ENCODE measurements at places on chromosomes 16 and 17. TPM values are rescaled to one million over a fixed set of nuclear protein-coding genes. Genes with fewer than 3 reads are reported as not detected.

RCVRN gene
- total RNA-seq: 0.47 TPM

- no peak for DNase-seq
Measured at GRCh38 chr17:79126139-79126538, 51.5 kb downstream of the ENGASE start.

DNA sequence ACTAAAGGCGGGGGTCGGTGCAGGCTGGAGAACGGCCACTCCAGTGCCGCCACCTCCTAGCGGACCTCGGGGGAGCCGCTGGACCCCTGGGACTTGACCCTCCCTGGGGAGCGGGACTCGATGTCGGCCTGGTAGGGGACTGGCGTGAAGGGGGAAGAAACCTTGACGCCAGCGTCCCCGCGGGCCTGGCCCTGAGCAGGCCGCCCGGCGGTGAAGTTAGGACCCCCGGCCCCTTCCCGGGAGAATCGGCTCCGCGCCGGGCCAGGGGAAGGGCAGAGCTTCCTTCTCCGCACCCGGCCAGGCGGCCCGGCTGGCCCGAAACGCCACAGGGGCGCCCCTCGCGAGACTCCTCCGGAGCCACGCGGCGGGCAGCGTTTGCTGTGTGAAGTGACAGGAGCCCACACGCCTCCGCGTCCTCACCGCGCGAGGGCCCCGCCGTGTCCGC is 389 bp downstream of the DUS1L start:
- no peak for DNase-seq

GRCh38 chr16:72371307-72372086 is 199.5 kb upstream of the PMFBP1 start:
- DNase-seq: no peak

GRCh38 chr17:66493283-66494019 is 191.0 kb downstream of the PRKCA start:
- no peak for DNase-seq

KDM6B gene
- 23.3 TPM for total RNA-seq
